ENCODE measurements at places on chromosomes 7 and 10. TPM values are rescaled to one million over a fixed set of nuclear protein-coding genes. Genes with fewer than 3 reads are reported as not detected.

DNA sequence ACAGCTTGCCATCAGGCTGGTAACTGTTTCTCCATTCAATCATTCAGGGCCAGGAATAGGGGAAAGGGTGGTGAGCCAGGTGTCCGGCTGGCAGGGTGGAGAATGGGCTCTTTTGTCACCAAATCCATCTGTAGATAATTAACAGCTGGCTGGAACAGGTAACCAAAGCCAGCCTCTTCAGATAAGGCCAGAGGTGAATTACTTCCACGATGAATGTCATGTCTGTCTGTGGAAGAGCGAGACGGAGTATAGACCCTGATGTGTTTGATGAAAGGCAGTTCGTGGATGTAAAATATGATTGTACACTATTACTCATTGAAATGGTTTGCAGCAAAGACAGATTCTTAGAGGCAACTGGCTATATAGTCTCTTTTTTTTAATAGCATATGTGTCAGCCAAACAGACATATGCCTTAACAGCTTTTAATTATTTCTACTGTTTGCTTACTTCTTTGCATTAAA is 149.8 kb downstream of the KLF6 start:
- no peak for DNase-seq

DNA sequence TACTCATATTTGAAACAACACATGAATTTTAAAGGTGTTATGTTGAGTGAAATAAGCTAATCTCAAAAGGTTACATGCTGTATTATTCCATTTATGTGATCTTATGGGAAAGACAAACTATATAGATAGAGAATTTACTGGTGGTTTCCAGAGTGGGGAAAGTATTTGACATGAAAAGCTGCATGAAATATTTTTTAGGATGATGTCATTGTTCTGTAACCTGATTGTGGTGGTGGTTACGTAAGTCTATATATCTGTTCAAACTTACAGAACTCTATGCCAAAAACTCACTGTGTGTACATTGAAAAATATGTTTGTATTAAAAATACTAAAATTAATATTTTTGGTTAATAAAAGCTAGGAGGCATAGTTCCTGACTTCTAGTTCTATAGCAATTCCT is 453.0 kb downstream of the SORCS3 start:
- no peak for DNase-seq

Gene CFAP58
- total RNA-seq, result not detected

Gene IFIT1B
- not detected for total RNA-seq

Gene CYP3A7
- total RNA-seq, result not detected

- no peak for DNase-seq
Observed at GRCh38 chr10:77524281-77524711, 113.3 kb downstream of the KCNMA1 start.

GRCh38 chr7:38628630-38629385 is 2.4 kb downstream of the AMPH start:
- no peak for DNase-seq

DNA sequence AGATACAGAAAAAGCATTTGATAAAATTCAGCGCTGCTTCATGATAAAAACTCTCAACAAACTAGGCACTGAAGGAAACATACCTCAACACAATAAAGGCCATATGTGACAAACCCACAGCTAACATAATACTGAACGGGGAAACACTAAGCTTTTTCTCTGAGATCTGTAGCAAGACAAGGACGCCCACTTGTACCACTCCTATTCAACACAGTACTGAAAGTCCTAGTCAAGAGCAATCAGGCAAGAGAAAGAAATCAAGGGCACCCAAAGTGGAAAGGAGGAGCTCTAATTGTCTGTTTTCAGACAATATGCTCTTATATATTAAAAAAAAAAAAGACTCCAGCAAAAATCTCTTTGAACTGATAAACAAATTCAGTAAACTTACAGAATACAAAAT is 13.3 kb downstream of the DIP2C start:
- no peak for DNase-seq

Gene SLC13A1
- not detected for total RNA-seq

Gene SPDYE1
- 0.17 TPM for total RNA-seq

Gene IDI2
- not detected for total RNA-seq

DNA sequence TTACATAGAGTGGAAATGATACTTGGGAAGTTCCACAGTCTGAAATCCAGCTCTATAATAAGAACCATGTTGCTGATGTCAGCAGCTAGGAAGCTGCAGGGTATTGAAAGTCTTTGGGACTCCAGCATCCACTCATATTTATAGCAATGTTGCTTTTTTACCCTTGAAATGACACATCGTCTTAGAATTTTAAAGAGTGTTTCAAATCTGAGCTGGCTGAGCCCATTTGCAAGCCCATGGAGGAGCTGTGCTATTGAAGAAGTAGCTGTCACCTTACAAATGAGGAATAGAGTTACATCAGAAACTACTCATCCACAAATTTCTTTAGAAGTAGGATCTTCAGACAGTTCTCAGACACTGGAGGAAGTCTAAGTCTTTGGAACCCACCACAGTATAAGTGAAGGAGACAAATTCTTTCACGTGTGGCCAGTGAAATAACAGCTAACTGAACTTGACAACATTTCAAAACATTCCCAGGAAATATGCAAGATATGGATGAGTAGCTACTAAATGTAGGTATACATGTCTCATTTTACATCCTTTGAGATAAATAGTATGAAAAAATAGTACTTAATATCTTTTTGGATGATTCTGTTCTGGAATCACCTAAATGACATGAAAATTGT is 203.6 kb downstream of the ZNF365 start:
- DNase-seq, result no peak

DNA sequence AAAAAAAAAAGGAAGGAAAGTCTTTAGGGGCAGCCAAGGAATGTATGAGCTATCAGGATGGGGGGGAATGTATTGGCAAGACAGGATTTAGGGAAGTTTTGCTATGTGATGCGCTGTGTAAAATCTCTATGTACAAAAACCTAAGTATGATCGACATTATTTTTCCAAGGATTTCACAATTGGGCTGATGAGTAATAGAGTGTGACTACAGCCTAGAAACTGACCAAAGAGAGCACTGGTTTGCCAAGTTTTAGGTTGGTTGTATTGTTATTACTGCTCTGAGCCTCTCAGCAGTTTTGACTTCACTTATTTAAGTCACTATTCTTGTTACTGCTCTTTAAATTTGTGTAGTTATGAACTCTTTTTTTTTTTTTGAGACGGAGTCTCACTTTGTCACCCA is 107.3 kb downstream of the NRCAM start:
- DNase-seq, result no peak

- no peak for DNase-seq
Observed at GRCh38 chr7:50497968-50498367, 47.8 kb upstream of the FIGNL1 start.

Gene TASOR2
- total RNA-seq, result 85.7 TPM

DNA sequence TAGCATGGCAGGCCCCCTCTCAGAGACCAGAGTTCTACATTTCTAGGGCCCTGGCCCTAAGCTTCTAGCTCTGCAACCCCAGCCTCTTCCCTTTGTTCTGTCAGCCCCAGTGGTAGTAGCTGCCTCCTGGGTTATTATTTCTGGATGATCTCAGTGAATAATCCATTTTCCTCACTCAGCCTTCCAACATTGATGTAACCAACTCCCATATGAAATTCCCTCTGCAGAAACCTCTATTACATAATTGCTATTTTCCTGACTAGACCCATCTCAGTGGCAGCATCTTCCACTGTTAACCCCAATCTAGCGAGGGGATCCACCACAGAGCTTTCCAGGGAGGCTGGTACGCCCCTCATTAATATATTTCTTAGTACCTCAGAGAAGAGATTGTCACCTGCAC is 49.8 kb downstream of the FHIP2A start:
- DNase-seq, result no peak

DNA sequence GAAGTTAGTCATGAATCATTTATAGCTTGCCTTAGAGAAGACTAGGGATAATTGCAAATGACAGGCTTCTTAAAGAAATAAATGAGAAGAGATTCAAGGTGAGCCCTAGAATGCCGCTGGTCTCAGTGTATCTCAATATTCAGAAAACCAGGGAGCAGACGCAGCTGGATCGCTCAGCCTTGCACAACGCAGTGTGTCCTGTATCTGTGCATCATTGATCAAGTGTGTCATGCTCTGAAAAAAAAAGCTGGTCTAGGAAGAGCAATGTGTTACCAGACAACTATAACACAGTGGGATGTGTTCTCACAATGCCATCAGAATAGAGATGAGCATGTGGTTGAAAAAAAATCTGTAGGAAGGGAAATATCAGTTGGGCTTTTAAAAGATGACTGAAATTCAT is 230.1 kb downstream of the CALN1 start:
- no peak for DNase-seq

Gene ORC5
- 31.2 TPM for total RNA-seq

DNA sequence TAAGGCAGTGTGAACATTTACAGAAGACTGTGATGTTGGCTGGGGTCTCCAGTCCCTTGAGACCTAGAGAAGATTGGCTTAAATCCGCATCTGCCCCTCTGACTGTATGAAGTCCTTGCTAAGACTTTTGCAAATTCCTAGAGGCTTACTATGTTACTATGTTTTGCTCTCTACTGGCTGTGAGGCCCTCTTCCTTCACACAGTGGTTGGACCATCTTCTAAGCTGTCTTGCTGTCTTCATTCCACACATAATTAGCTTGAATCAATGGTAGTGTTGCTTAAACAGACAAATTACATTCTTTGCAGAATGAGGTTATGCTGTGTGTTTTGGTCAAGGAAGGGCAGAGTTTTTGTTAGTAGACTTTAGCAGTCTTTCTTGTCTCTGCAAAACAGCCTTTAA is 658.0 kb downstream of the TYW1 start:
- DNase-seq, result no peak

GRCh38 chr10:70799124-70799523 is 13.9 kb upstream of the TBATA start:
- no peak for DNase-seq
